Ascending aorta (tissue), 2 donors: ENCODE measurements at places on chromosomes 4 and X. TPM values are rescaled to one million over a fixed set of nuclear protein-coding genes. Genes with fewer than 3 reads are reported as not detected.

- H3K27ac ChIP-seq, result no peak overlapping the region
- no peak for DNase-seq
- no peaks in the 10 kb centered on the region for H3K4me1 ChIP-seq
- no peak overlapping the region for H3K4me3 ChIP-seq
- no peaks in the 10 kb centered on the region for H3K27me3 ChIP-seq
Observed at GRCh38 chrX:108415891-108416290, 22.3 kb downstream of the COL4A6 start.

DNA sequence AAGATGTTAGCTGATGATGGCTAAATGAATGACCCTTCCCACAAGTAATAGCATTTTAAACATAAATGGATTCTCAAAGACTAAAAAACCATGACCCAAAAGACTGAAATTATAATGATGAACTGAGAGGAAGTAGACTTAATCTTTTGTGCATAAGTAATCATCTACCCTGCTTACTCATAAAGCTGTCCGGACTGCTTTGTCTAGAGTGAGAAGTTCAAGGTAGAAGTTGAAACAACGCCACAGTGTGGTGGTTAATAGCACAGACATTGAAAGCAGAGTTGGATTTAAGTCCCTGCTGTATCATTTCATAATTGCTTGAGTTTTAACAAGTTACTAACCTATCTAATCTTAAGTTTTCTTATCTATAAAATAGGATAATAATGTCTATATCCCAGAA, 346.6 kb downstream of the CENPC start:
- H3K36me3 ChIP-seq, result no peaks in the 10 kb centered on the region
- H3K4me3 ChIP-seq, result no peak overlapping the region
- no peaks in the 10 kb centered on the region for H3K27me3 ChIP-seq
- no peak for DNase-seq

Gene CFP
- total RNA-seq, result 25.4 TPM

Gene OPRPN
- not detected for total RNA-seq

DNA sequence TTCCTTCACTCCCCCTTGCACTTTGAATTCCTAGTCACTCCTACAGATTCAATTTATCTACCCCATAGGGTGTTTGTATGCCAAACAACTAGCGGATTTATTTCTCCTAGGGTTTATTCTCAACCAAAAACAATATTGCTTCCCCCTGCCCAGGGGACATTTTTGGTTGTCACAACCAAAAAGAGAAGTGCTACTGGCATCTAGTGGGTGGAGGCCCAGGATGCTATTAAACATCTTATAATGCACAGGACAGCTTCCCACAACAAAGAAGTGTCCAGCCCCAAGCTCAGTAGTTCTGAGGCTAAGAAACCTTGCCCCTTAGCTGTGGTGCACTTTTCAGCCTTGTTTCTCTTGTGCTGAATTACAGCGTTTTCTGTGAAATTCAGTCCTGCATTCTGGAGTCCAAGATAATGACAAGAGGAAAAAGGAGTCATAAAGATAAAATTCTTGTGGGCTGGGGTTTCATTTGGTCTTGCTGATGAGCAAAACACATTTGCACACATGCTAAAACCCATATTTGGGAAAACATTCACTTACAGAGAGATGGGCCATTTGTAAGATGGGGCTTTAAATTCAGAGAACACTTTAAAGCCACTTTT, 11.2 kb upstream of the SYTL4 start:
- H3K4me1 ChIP-seq, result no peaks in the 10 kb centered on the region
- H3K36me3 ChIP-seq, result no peaks in the 10 kb centered on the region
- H3K4me3 ChIP-seq, result no peak overlapping the region
- no peaks in the 10 kb centered on the region for H3K27me3 ChIP-seq
- no peak for DNase-seq

DNA sequence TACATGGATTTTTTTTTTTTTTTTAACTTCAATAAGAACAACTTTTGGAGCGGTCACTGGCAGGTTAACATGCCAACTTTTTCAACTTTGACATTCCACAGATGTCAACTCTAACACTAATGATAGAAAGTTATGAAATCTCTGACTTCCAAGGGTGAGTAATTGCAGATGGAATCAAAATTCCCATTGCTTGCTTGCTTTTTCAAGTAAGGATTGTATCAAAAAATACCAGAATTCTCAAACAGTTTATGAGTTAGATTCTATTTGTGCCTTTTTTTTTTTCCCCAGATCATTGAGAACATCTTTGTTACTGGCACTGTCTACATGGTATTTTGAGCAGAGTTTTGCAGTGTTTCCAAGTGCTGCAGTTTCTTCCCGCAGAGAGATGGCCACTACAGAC, 50.3 kb upstream of the OTUD4 start:
- no peak overlapping the region for H3K4me3 ChIP-seq
- DNase-seq, result no peak
- no peaks in the 10 kb centered on the region for H3K36me3 ChIP-seq
- H3K27ac ChIP-seq, result no peak overlapping the region
- no peaks in the 10 kb centered on the region for H3K4me1 ChIP-seq
- H3K27me3 ChIP-seq, result no peaks in the 10 kb centered on the region

DNA sequence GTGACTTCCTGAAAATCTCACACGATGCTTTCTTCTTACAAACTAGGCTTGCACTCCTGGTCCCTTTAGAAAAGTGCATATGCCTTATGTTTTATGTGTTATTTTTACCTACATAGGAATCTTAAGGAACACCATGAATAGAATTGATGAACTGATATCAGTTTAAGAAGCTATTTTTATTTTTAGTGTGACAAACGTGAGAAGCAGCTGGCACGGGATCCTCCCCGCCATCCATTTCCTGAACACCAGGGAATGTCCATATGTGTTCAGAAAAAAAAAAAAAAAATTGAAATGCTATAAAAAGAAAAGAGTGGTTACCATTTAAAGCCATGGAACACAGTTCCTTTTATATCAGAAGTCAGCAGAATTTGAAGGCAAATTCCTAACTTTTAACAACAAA, 1096.1 kb upstream of the PRKX start:
- no peaks in the 10 kb centered on the region for H3K36me3 ChIP-seq
- H3K4me1 ChIP-seq, result no peaks in the 10 kb centered on the region

DNA sequence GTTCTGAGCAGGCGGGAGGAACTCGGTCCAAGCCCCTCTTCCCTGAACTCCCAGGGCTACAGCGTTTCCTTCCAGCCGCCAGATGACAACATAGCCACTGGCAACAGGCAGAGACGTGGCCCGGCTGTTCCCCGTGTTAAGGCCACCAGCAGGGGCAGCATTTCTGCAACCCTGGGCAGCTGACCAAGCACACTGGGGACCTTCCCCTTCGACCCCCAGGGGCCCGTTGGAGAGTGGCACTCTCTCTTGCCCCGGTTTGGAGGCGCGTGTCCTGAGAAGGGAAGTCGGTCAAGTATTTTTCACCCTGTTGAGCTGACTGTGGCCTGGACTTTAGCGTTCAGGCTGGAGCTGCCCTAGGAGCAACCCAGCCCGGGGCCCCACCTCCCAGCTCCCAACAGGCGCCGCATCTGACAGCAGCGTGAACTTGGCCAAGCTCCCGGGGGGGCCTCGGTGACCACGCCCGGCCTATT, 37.6 kb downstream of the ZBTB49 start:
- no peaks in the 10 kb centered on the region for H3K4me1 ChIP-seq
- H3K27ac ChIP-seq, result no peak overlapping the region
- no peaks in the 10 kb centered on the region for H3K36me3 ChIP-seq

- no peaks in the 10 kb centered on the region for H3K27me3 ChIP-seq
- H3K36me3 ChIP-seq, result no peaks in the 10 kb centered on the region
- H3K27ac ChIP-seq, result no peak overlapping the region
- DNase-seq, result no peak
- H3K4me1 ChIP-seq, result no peaks in the 10 kb centered on the region
Observed at GRCh38 chrX:106481341-106481740, 130.4 kb upstream of the RADX start.

Gene PAGE1
- total RNA-seq, result not detected

DNA sequence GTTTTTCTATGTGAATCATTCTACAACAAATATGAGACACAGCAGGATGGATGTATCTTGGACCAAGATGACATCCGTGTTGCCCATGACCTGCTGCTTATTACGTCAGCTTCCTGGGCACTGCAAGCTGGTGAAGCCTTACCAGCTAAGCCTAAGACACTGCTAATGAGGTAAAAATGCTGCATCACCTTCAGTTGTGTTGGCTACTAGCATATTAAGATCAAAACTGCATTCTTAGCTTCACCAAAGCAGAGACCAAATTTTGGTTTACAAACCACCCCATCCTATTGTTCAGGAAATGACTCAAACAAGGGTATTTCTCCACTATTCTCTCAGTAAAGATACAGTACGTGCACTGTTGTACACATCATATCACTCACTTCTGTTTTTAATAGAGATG, 50.3 kb downstream of the MAML3 start:
- H3K27ac ChIP-seq, result no peak overlapping the region
- H3K4me1 ChIP-seq, result peaks cover under 1% of the 10 kb centered on the region
- no peaks in the 10 kb centered on the region for H3K27me3 ChIP-seq
- no peaks in the 10 kb centered on the region for H3K36me3 ChIP-seq

DNA sequence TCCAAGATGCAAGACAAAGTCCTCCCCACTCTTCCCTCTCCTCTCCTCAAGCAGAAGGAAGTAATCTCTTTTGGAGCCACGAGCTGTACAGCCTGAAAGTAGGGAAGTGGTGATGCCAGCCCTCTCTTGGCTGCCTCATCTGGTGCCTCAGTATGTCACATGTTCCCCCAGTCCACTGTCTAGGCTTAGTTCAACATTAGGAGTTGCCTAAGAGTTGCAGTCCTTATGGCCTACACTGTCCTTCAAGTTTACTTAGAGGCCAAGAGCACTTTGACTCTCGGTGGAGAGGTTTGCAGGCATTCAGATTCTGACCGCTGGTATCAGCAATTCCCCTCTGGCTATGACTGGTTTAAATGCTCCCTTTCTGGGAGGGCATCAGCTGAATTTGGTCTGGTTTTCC, 735.6 kb downstream of the GLUD2 start:
- H3K4me3 ChIP-seq, result no peak overlapping the region
- no peak overlapping the region for H3K27ac ChIP-seq
- H3K4me1 ChIP-seq, result no peaks in the 10 kb centered on the region
- no peak for DNase-seq
- no peaks in the 10 kb centered on the region for H3K36me3 ChIP-seq

Gene LGI2
- total RNA-seq, result 2.2 TPM

GRCh38 chr4:68960294-68961163, 8.9 kb upstream of the UGT2A3 start:
- H3K36me3 ChIP-seq, result no peaks in the 10 kb centered on the region
- no peak for DNase-seq
- H3K27ac ChIP-seq, result no peak overlapping the region
- no peaks in the 10 kb centered on the region for H3K27me3 ChIP-seq

DNA sequence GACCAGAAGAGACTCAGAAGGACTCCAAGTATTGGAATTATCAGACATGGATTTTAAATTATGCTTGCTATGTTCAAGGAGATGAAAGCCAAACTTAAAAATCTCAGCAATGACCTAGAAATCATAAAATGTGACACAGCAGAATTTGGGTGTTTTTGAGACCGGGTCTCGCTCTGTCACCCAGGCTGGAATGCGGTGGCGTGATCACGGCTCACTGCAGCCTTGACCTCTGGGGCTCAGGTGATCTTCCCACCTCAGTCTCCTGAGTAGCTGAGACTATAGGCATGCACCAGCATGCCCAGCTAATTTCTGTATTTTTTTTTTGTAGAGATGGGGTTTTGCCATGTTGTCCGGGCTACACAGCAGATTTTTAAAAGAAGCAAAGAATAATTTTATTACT, 12.7 kb downstream of the TAB3 start:
- H3K4me1 ChIP-seq, result no peaks in the 10 kb centered on the region
- no peaks in the 10 kb centered on the region for H3K27me3 ChIP-seq
- H3K27ac ChIP-seq, result no peak overlapping the region
- DNase-seq, result no peak
- H3K4me3 ChIP-seq, result no peak overlapping the region

DNA sequence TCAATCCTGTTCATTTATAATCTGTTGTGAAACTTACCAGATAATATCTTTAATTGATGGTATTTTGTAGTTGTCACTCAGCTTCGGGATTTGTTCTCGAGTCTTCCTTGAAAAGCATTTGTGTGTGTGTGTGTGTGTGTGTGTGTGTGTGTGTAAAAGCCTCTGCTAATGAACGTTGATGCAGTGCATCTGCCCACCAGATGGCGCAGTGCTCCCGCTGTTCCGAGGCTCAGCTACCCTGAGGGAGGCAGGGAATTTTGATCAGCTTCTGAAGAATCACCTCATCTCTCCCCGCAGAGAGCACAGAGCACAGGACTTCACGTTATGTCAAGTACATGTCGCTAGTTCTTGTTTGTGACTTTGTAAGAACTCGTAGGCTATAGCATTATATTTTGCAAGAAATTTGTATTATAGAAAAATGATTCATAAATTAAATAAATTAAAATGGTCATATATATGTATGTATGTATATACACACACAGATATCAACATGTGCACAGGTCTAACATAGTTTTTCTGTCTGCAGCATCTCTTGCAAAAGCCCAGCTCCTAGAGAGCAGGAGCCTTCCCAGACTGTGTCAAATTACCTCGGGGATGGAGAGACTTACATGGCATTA, 316.7 kb upstream of the IGFBP7 start:
- no peak overlapping the region for H3K4me3 ChIP-seq
- H3K27ac ChIP-seq, result no peak overlapping the region
- H3K4me1 ChIP-seq, result no peaks in the 10 kb centered on the region
- DNase-seq, result peak; percentile 74
- H3K27me3 ChIP-seq, result no peaks in the 10 kb centered on the region

DNA sequence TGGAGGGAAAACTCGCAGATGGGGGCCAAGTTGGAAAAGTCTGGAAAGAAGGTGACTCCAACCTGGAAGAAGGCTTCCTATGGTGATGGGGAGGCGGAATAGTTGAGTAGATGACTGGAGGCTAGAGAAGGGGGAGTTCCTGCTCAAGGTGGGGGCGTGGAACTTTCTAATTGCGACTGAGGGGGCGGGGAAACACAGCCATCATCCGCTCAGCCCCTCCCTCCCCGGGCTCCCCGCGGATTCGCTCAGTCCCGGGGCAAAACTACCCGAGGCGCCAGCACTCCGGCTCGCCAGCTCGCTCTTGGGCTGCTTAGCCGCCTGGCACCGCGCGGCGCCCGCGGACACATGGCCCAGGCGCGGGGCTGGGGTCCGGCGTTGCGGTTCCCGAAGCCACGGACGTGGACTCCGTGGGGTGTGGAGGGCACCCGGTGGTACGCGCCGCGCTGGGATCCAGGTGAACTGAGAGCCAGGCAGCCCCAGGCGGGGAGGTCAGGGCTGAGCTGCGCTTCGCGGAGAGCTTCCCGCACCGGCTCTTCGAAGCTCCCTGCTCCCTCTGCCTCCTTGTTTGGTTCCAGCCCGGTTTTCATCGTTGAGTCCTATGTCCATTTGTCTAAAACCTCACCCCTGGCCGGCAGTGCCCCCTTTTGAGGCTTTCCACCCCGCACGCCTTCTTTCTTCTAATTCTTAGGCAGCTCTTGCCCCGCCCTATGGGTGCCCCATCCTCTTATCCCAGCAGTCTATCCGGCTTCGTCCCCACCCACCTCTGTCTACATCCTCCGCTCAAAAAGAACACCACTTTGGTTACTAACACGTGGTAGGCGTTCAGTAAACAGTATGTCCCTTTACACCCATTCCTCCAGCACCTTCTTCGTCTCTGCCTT, 38.9 kb downstream of the STARD8 start:
- H3K36me3 ChIP-seq, result no peaks in the 10 kb centered on the region
- no peak overlapping the region for H3K4me3 ChIP-seq
- H3K27ac ChIP-seq, result peak overlapping the region; percentile 28
- H3K4me1 ChIP-seq, result no peaks in the 10 kb centered on the region
- H3K27me3 ChIP-seq, result no peaks in the 10 kb centered on the region

- H3K27ac ChIP-seq, result no peak overlapping the region
- no peaks in the 10 kb centered on the region for H3K27me3 ChIP-seq
- no peak overlapping the region for H3K4me3 ChIP-seq
- DNase-seq, result no peak
- H3K36me3 ChIP-seq, result no peaks in the 10 kb centered on the region
Observed at GRCh38 chrX:150152036-150152435, 211.1 kb upstream of the MAMLD1 start.

GRCh38 chrX:7263330-7263729, 115.4 kb upstream of the PUDP start:
- H3K4me3 ChIP-seq, result no peak overlapping the region
- DNase-seq, result no peak
- H3K27me3 ChIP-seq, result no peaks in the 10 kb centered on the region
- H3K36me3 ChIP-seq, result no peaks in the 10 kb centered on the region
- no peaks in the 10 kb centered on the region for H3K4me1 ChIP-seq
